ENCODE measurements at places on chromosomes 7 and 10.

- DNase-seq = no peak
These were observed 113.8 kb upstream of the GLI3 start for GRCh38 chr7:42350801-42351200.

DNA sequence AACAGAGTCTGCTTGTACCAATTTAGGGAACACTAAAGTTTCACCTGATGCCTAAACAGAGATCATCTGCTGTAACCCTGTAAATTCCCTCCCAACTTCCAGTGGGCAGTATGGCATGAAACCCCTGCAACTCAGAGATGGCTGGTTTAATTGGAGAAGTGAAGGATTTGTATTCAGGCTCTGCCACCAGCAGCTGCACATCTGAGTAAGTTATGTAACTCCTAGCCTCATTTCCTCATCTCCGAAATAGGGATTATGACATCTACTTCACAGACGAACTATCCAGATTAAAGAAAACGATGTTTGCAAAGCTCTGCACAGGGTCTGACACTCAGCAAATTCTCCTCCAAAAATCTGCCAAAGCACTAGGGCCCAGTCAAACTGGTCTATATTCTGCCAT lies 493.0 kb downstream of the KCNMA1 start:
- no peak for DNase-seq

GRCh38 chr10:130423455-130424305 lies 287.5 kb downstream of the GLRX3 start:
- no peak for DNase-seq

GRCh38 chr7:102898532-102898859 lies 14.3 kb upstream of the LRRC17 start:
- DNase-seq = no peak

DNA sequence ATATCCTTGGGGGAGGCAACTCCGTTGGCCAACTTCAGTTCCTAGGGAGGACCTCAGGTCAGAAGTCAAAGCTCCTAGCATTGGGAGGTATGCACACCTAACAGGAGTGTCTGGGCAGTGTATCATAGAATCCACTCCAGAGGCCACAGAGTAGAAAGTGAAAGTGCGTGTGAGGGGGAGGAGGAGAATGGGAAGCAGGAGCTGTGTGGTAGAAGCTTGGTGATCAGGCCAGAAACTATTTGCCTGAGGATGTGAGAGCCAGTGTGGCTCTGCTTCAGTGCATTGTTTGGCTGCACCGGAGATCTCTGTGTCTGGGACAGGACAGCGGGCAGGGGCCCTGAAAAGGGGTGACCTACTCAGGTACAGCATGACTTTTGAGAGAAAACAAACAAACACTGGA lies 557.4 kb upstream of the VSTM2A start:
- no peak for DNase-seq

GRCh38 chr7:128270826-128271272 lies 29.8 kb downstream of the LEP start:
- DNase-seq = no peak

- no peak for DNase-seq
These were observed 68.1 kb downstream of the LHPP start for GRCh38 chr10:124529661-124530214.

- DNase-seq = no peak
These were observed 247.3 kb upstream of the PITRM1 start for GRCh38 chr10:3419719-3420495.

- no peak for DNase-seq
These were observed 739 bp upstream of the CCDC186 start for GRCh38 chr10:114174695-114175188.
